Heart left ventricle (tissue), 16 donors: ENCODE measurements at places on chromosomes 2 and 18. TPM values are rescaled to one million over a fixed set of nuclear protein-coding genes. Genes with fewer than 3 reads are reported as not detected.

- DNase-seq: no peak
Measured at GRCh38 chr2:25794544-25795276, 83.6 kb downstream of the ASXL2 start.

- no peak for DNase-seq
Measured at GRCh38 chr2:228875152-228875900, 395.8 kb downstream of the PID1 start.

Gene TEKT4
- 0.16 TPM for total RNA-seq

DNA sequence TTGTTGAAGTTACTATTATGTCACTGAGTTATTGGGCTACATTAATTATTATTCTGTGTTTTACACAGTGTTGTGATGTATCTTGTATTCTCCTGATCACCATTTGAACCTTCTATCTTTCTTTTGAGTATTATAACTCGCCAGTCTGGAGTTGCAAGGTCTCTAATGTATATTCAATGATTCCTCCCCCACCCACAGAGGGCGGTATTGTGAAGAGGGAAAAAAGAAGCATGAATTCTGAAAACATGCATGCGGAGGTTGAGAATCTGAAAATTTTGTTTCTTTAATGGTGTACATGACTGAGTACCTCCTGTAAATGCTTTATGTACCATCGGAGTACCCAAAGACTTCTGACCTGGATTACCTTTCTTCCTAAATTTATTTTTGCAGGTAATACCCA, 266.6 kb downstream of the NR4A2 start:
- no peak for DNase-seq

DNA sequence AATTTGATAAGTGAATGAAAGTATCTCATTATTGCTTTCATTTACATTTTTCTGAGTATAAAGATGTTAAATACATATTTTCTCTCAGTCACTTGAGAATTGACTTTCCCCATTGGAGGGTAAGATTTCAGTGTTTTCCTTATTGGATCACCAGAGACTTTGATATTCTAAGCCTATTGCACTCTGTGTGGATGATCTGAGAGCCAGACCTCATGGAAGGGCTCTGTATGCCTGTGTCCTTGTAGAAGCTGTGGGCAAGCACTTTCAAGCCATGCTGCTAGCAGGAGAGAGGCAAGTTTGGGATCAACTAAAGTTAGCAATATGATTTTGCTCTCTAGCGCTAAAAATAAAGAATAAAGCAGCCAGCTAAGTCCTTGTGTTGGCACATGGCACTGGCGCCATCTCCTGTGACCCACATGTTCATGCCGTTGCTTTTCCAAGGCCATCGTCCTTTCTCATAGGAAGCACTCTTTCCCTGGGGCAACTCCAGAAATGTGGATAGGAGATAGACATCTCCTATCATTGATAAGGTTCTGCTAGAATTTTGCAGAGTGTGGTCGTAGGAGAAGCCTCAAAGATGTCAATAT, 72.6 kb downstream of the AOX1 start:
- DNase-seq: no peak

DNA sequence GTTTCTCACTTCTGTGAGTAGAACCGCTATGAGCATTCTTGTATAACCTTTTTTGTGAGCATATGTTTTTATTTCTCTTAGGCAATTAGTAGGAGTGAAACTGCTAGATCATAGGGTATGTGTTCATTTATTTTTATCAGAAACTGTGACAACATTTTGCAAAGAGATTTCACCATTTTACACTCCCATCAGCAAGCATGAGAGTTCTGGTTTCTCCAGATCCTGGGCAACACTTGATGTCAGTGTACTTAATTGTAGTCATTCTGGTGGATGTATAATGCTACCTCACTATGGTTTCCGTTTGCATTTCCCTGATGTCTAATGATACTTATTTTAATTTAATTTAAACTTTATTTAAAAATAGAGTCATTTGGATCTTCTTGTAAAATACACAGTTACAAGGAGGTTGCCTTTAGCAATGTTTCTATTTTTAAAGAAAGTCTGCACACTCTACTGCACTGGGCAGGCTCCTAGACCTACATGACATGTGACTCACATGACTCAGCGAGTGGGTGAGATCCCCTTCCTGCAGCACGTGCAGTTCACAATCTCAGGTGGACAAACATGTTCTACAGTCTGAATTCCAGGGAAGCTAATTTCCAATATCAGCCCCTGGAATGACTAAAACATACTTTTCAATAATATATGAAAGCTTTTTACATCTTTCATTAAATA, 127.0 kb upstream of the BCL2L11 start:
- DNase-seq: no peak

GRCh38 chr2:230714136-230714480, 1.5 kb downstream of the CAB39 start:
- no peak for DNase-seq

- DNase-seq: no peak
Measured at GRCh38 chr2:19274439-19274838, 84.0 kb downstream of the OSR1 start.

- peak; percentile 80 for DNase-seq
Measured at GRCh38 chr2:218860950-218861381, 1.4 kb downstream of the WNT6 start.

Gene FAM124B
- 2.3 TPM for total RNA-seq

DNA sequence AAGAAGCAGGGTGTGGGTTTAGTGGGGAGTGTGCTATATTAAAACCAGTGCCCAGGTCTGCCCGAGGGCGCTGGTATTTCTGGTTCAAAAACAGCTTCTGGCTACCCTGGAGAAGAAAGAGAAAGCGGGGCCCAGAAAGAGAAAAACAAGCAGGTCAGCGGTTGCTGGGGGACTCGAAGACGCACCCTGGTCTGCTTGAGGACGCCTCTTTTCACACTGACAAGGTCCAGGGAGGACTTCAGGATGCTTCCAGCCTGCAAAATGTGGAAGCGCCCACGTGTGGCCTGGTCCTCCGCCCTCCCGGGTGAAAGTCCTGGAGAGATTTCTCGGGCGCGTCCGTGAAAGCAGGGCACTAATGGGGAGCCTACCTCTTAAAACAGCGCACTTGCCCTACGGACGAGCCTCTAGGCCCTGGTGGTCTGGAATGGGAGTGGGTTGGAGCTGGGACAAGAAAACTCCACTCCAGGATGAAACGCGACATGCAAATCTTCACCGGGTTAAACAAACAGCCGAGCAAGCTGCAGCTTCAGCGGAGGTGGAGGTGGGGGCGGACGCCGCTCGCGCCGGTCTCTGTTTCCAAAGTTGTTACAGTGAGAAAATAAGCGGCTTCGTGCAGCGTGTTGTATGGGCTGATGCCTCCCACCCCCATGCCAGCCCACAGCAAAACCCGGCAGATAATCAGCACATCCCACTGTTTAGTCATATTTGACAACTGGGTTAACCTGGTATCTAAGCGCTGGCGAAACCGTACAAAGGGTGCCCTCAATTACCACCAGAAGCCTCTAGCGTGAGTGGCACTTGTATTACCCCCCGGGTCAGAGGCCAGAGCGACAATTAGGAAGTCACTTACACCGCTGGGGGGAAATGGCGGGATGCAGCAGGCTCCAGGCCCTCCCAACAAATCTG, 1.1 kb upstream of the SP9 start:
- DNase-seq: no peak

- DNase-seq: no peak
Measured at GRCh38 chr2:70991742-70992141, 2.9 kb downstream of the TEX261 start.

GRCh38 chr18:36729197-36729596, 99.6 kb downstream of the TPGS2 start:
- DNase-seq: no peak

DNA sequence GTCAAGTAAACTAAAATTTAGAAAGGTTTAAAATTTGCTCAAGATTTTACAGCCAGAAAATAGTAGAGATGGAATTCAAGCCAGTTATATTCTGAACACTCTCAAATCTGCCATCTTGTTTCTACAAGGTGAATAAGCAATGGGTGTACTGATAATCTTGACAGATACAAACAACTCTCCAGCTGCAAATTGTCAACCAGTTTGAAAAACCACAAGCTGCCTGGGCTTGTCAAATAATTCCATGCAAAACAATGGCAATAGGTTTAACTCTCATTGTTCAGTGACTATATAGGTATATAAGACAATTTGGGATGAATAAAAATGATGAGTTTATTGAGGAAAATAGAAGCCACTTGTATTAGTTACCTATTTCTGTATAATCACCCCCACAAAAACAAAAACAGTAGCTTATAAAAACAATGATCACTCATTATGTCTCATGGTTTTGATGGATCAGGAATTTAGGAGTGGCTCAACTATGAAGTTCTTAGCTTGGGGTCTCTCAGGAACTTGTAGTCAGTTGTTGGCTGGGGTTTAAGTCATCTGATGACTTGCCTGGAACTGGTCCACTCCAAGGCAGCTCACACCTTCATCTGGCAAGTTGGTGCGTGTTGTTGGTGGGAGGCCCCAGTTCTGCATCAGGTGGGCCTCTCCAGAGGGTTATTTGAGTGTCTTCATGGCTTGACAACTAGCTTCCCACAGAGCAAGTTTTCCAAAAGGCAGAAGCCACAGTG, 12.6 kb upstream of the EVA1A start:
- DNase-seq: no peak
